Large intestine (tissue), 12 donors: ENCODE measurements at places on chromosomes 5 and 9.

- H3K36me3 ChIP-seq = peaks cover 3% of the 10 kb centered on the region
- H3K27ac ChIP-seq = peak overlapping the region; percentile 36
- H3K4me3 ChIP-seq = no peak overlapping the region
- H3K4me1 ChIP-seq = peaks cover 3% of the 10 kb centered on the region
- peaks cover 60% of the 10 kb centered on the region for H3K27me3 ChIP-seq
Observed at GRCh38 chr5:141494761-141495452, 6.0 kb downstream of the PCDHGC5 start.

GRCh38 chr9:4126184-4126865, 173.5 kb downstream of the GLIS3 start:
- H3K36me3 ChIP-seq = no peaks in the 10 kb centered on the region
- no peaks in the 10 kb centered on the region for H3K4me1 ChIP-seq
- H3K27ac ChIP-seq = no peak overlapping the region

DNA sequence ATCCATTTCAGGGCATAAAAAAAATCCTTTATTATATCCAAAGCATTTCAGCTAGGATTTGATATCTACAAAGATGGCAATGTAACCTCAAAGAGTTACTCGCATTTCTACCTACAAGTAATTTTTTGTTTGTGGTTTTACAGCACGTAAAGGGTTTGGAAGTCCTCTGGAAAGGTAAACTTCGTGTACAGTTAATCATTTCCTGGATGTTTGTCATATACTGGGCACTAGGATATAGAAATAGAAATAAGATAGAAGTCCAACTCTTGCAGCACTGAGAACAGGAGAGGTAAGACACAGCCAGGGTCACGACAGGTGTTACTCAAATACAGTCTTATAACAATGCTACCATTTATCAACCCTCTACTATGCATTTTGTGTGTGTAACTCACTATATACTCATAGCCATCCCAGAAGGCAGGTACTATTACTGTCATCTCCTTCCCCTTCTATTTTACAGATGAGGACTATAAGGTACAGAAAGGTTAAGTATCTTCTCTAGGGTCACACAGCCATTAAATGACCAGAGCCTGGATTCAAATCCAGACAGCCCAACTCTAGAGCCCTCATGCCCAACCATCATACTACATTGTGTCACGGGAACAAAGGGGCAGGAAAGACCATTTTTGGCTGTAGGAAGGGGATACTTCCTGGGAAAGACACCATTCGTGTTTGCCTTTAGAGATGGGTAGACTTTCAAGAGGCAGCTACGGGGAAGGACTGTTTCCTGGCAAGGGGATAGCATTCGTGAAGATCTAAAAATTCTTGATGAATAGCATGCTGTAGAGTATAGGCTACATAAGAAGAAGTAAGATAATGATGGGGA, 19.0 kb downstream of the NDUFA8 start:
- peaks cover 28% of the 10 kb centered on the region for H3K36me3 ChIP-seq
- H3K27ac ChIP-seq = no peak overlapping the region
- H3K4me3 ChIP-seq = no peak overlapping the region
- no peaks in the 10 kb centered on the region for H3K27me3 ChIP-seq
- peaks cover 10% of the 10 kb centered on the region for H3K4me1 ChIP-seq

DNA sequence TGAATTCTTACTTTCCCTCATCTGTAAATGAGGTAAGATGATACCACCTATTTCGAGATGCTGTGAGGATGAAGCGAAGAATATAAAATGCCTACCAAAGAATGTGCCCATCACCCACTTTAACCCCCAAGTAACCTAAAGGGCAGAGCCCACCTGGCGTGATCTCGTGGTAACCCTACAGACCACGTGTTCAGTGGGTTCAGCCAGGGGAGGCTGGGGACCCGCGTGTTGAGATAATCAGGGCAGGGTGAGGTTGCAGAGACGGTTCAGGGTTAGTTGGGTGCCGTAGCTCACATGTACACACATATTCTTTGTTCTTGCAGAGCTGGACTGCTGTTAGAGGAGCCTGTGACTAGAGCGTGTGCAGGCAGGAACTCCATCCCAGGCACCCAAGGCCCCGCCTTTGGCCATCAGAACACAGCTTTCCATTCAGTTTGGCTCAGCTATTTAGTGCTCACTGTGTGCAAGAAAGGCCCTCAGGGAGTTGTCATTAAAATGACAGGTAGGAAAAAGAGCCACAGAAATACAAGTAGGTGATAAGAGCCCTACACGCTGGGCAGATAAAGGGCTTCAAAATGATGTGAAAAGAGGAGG, 56.5 kb upstream of the HAND1 start:
- H3K27me3 ChIP-seq = peaks cover 18% of the 10 kb centered on the region
- H3K27ac ChIP-seq = no peak overlapping the region
- no peak overlapping the region for H3K4me3 ChIP-seq
- H3K36me3 ChIP-seq = no peaks in the 10 kb centered on the region
- no peak for DNase-seq

DNA sequence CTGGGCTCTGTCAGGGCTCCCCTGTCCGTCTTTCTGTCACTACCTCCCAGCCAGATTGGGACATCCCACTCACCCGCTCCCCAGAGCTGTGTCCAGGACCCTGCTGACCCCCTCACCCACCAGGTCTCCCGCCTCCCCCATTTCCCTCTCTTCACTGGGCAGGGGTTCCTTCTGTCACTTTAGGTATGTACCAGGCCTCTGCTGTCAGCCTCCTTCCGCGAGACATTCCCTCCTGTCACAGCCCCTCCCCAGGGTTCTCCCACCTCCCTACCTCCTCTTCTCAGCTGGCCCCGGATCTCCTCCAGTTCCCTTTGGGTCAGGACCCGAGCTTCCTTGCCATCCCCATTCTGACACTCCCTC, 488 bp downstream of the POLR1E start:
- H3K4me3 ChIP-seq = peak overlapping the region; percentile 89
- H3K4me1 ChIP-seq = peaks cover 9% of the 10 kb centered on the region
- H3K27ac ChIP-seq = peak overlapping the region; percentile 41
- no peak for DNase-seq
- peaks cover 17% of the 10 kb centered on the region for H3K36me3 ChIP-seq

GRCh38 chr5:23437011-23437410, 70.4 kb upstream of the PRDM9 start:
- H3K36me3 ChIP-seq = no peaks in the 10 kb centered on the region
- DNase-seq = no peak
- H3K4me1 ChIP-seq = no peaks in the 10 kb centered on the region
- H3K4me3 ChIP-seq = no peak overlapping the region
- H3K27me3 ChIP-seq = no peaks in the 10 kb centered on the region

DNA sequence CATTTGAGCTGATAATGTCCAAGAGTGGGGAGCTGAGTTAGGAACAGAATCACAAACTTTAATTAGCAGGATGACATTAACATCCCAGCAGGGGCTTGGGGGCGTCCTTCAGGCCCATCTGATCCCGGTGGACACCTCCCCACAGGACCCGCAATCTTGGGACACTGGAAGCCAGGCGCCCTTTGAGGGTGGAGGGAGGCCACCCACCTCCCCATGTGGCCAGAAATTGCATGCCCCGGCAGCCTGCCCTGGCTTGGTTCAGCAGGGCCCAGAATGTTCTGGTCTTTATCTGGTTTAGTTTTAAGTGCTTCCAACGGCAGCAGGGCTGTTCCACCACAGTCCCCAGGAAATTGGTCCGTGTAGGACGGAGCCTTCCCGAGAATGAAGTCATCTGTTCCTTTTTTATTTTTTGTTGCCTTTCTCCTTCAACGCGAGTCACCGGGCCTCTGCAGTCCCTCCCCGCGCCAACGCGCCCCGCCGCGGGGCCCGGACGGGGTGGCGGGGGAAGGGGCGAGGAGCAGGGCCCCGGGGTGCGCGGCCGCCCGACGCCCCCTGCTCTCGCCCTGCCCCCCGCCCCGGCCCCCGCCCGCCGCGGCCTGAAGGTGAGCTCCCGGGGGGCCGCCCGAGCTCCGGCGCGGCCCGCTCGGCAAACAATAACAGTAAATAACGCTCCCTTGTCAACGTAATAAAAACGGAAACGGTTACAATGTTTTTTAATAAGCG, 207.9 kb downstream of the C9orf50 start:
- no peaks in the 10 kb centered on the region for H3K27me3 ChIP-seq
- peak overlapping the region; percentile 98 for H3K27ac ChIP-seq
- peaks cover 62% of the 10 kb centered on the region for H3K4me1 ChIP-seq
- peak overlapping the region; percentile 54 for H3K4me3 ChIP-seq
- no peaks in the 10 kb centered on the region for H3K36me3 ChIP-seq

- H3K36me3 ChIP-seq = no peaks in the 10 kb centered on the region
- H3K27ac ChIP-seq = no peak overlapping the region
- DNase-seq = no peak
- no peaks in the 10 kb centered on the region for H3K4me1 ChIP-seq
- H3K27me3 ChIP-seq = no peaks in the 10 kb centered on the region
Observed at GRCh38 chr5:119597728-119598298, 31.5 kb upstream of the FAM170A start.

- no peak overlapping the region for H3K4me3 ChIP-seq
- no peaks in the 10 kb centered on the region for H3K4me1 ChIP-seq
- H3K27me3 ChIP-seq = no peaks in the 10 kb centered on the region
- no peaks in the 10 kb centered on the region for H3K36me3 ChIP-seq
- H3K27ac ChIP-seq = no peak overlapping the region
- DNase-seq = no peak
Observed at GRCh38 chr5:43563321-43563720, 6.4 kb upstream of the PAIP1 start.

GRCh38 chr5:141919218-141920119, 4.2 kb upstream of the DELE1 start:
- H3K4me3 ChIP-seq = no peak overlapping the region
- DNase-seq = peak; percentile 82
- peak overlapping the region; percentile 74 for H3K27ac ChIP-seq
- H3K36me3 ChIP-seq = no peaks in the 10 kb centered on the region
- peaks cover 16% of the 10 kb centered on the region for H3K4me1 ChIP-seq
- no peaks in the 10 kb centered on the region for H3K27me3 ChIP-seq

DNA sequence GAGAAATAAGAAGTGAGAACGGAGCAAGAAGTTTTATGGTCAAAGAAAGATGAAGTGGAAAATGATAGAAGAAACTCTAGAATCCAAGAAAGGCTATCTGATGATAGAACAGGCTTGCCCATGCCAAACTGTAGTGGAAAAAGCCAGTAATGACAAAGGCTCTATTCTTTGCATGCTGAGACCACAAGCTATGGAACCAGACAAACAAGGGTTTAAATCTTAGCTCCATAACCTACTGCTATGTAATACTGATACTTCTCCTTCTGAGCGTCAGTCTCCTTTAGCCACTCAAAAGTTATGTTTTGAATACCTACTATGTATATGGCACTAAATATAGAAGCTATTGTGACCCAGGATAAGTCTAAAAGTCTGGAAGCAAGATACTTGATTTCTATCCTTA, 51.2 kb upstream of the TRIM32 start:
- H3K4me1 ChIP-seq = no peaks in the 10 kb centered on the region
- no peaks in the 10 kb centered on the region for H3K27me3 ChIP-seq
- no peak overlapping the region for H3K4me3 ChIP-seq
- no peaks in the 10 kb centered on the region for H3K36me3 ChIP-seq

GRCh38 chr5:17065458-17065857, 129.4 kb upstream of the MYO10 start:
- no peak for DNase-seq
- H3K27ac ChIP-seq = no peak overlapping the region
- H3K4me1 ChIP-seq = no peaks in the 10 kb centered on the region
- H3K4me3 ChIP-seq = no peak overlapping the region
- H3K27me3 ChIP-seq = no peaks in the 10 kb centered on the region

- peaks cover 13% of the 10 kb centered on the region for H3K4me1 ChIP-seq
- DNase-seq = no peak
- H3K27ac ChIP-seq = no peak overlapping the region
- no peak overlapping the region for H3K4me3 ChIP-seq
- no peaks in the 10 kb centered on the region for H3K27me3 ChIP-seq
- H3K36me3 ChIP-seq = no peaks in the 10 kb centered on the region
Observed at GRCh38 chr9:111983484-111983908, 86.9 kb downstream of the UGCG start.

GRCh38 chr5:14165375-14166106, 22.4 kb downstream of the TRIO start:
- no peaks in the 10 kb centered on the region for H3K36me3 ChIP-seq

DNA sequence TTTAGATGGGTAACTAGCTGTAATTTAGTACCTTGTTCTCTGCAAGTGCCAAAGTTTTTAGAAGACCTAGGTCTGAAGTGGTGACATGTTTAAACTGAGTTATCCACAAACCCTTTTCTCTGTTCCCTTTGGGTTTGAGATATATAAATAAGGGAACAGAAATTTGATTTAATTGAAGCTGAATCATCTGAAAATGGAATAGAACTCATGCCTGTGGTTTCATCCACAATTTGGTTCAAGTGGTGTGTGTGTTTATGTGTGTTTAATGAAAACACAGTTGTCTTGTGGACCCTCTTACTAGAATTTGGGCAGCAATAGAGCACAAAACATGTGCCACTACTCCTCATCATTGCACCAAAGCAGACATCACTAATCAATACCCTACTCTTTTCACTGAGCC, 216.9 kb downstream of the GLIS3 start:
- H3K27me3 ChIP-seq = no peaks in the 10 kb centered on the region
- H3K36me3 ChIP-seq = no peaks in the 10 kb centered on the region
- peak overlapping the region; percentile 61 for H3K27ac ChIP-seq
- H3K4me3 ChIP-seq = no peak overlapping the region

DNA sequence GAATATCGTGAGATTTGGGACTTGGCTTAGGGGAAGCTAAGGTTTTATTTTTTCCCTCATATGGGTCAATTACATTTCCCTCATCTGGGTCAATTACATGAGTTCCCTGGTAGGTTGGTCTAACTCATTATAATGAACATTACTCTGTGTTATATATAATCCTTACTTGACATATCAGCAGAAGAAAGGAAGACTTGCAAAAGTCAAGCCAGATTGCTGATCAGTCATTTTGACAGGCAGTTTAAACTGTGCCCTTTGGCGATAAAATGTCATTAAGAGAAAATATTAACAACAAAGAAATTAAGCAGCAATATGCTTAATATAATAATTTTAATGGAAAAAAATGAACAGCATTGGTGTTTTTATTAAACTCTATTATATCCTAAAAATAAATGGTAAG, 23.1 kb upstream of the TRPM3 start:
- H3K4me3 ChIP-seq = no peak overlapping the region
- no peak overlapping the region for H3K27ac ChIP-seq
- DNase-seq = no peak
- H3K4me1 ChIP-seq = no peaks in the 10 kb centered on the region
- no peaks in the 10 kb centered on the region for H3K36me3 ChIP-seq

- no peaks in the 10 kb centered on the region for H3K27me3 ChIP-seq
- H3K27ac ChIP-seq = no peak overlapping the region
- DNase-seq = no peak
- H3K4me1 ChIP-seq = no peaks in the 10 kb centered on the region
Observed at GRCh38 chr5:33994845-33995244, 10.4 kb upstream of the SLC45A2 start.
